Muscle of leg (tissue), 16 donors: ENCODE measurements at places on chromosomes 5 and 9.

DNA sequence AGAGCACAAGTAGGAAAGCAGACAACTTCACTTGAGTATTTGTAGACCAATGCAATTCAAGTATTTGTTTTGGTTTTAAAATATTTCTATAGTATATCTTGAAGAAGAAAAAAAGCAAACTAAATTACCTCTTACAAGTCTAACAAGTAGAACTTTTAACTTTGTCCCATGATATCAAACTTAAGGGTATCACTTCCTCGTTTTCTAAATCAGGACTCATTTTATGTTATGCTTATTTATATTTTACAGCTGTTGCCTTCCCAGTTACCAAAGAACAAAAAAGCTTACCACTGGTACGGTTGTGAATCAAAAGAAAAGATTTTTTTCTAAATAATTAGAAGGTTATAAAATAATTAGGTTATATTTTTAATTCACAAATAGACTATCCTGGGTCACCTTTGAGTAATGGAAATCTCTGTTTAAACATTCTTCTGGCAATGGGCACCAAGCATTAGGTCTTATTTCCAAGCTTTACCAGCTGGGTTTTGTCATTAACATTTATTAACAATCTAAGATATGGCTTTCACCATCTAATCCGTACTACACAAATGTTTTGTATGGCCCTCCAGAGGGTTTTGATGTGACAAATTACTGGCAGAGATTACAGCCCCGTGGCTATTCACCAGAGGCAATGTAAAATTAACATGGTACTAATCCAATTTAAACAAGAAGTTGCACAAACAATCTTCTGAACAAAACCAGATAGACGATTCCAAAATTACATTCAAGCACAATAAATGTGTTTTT is 63.6 kb downstream of the CEP120 start:
- peak; percentile 40 for DNase-seq

- DNase-seq: peak; percentile 60
These were observed 355 bp downstream of the TLE4 start for GRCh38 chr9:79572032-79572607.

DNA sequence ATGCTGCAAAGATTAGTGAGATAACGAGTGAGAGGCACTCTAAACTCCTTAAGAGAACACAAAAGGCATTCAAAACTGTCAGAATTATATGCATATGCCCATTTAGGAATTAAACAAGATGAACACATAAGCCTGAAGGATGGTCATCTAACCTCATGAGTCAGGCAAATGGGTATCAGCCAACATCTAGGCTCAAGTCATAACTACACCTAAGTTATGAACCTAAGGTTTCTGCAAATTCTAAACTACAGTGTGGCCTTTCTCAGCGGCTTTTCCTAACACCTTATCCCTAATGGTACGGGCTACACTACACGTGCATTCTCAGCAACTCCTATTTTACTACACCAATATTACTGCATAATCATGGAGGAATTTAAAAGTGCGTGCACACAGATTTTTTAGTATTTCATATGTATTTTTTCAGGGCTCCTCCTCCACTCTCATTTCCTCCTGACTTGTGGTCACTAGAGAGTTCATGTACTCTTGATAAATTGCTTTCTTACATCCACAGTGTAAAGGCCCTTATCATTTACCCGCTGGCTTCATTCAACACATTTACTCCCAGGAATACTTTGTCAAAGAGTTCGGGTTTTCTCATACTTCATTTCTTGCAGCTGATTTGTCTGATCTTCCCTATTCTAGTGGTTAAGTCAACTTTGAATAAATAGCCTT is 316.5 kb downstream of the BNC2 start:
- no peak for DNase-seq

DNA sequence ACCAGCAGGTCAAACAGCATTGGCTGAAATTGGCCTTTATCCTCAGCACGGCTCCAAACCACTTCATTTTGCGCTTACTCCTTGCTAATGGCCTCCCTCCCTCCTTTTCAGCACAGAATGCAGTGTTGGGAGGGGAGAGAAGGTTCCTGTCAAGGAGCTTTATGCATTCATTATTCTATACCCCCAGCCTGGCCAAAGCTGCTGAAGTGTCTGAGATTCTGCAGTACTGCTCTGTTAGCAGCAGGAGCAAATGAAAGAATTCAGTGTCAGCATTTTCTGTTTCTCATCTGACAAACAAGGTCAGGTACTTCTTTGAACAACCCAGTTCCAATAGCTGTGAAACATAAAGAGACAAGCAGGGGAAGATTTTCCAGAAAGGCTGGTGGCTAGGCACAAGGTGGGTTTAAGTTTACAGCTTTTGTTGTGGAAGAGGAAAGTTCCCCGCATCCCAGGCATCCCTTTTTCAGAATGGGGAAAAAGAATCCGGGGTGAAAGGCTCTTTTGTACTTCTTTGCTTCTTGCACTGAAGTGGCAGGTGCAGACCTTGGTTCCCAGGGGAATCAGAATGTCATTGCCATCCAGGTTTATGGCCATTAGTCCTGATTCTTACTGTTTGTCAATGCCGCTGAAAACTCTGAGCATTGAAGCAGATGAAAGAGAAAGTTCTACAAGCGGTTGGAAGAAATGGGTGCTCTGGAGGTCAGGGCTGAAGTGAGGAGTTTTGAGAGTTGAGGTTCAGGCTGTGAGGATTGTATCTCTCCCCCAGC is 109.3 kb upstream of the APC start:
- DNase-seq: no peak

GRCh38 chr5:80871541-80871961 is 88.6 kb upstream of the RASGRF2 start:
- no peak for DNase-seq

- peak; percentile 78 for DNase-seq
These were observed 12.3 kb downstream of the TLE4 start for GRCh38 chr9:79583952-79584654.

GRCh38 chr5:172971482-172971881 is 12.1 kb upstream of the ATP6V0E1 start:
- no peak for DNase-seq

DNA sequence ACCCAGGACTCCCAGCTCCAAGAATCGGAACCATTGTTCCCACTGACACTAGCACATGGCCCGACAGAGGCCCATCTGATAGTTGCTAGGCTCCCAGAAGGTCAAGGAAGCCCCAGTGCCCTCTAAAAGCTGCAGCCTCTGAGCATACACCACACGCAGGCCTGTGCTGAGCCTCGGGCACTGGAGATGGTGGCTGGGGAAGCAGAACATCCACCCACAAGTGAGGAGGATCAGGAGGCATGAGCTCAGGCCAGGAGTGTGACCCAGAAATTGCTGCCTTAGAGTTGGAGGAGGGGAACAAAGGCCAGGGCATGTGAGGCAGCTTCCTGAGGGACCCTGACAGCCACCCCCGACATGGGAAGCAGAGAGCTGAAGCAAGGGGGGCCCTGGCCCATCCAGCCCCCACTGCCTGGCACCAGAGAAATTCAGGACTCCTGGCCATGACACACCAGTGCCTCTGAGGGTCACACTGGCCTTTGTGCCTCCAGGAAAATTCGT is 21.4 kb downstream of the IPPK start:
- DNase-seq: no peak

GRCh38 chr5:103587185-103587748 is 24.7 kb upstream of the NUDT12 start:
- DNase-seq: peak; percentile 61

GRCh38 chr5:123350742-123351141 is 72.5 kb downstream of the CEP120 start:
- DNase-seq: no peak

GRCh38 chr5:150178262-150178661 is 11.6 kb upstream of the SLC6A7 start:
- DNase-seq: no peak

DNA sequence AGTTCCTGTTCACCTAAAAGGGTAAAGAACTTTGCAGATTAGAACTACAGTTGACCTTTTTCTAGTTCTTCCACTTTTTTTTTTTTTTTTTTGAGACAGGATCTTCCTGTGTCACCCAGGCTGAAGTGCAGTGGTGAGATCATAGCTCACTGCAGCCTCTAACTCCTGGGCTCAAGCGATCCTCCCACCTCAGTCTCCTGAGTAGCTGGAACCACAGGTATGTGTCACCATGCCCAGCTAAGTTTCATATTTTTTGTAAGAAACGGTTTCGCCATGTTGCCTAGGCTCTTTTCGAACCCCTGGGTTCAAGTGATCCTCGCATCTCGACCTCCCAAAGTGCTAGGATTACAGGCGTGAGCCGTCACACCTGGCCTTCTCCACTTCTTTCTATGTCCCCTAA is 39.7 kb upstream of the TNFAIP8 start:
- no peak for DNase-seq

DNA sequence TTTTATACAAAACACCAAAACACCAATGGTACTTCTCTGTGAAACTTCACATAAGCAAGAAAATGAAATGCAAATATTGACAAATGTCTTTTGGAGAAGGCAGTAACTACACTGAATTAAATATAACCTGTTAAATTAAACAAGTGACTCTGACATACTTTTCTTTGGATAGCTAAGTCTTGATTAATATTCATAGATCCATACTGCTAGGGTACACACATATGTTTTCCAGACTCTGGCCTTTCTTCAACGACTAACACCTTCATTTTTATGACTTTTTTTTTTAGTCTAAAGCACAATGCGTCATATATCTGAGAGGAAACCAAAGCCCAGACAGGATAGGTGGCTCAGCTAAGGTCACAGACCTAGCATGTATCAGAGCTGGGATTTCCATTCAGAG is 263.7 kb downstream of the TENT4A start:
- DNase-seq: no peak

GRCh38 chr5:108788142-108788541 is 40.4 kb downstream of the FER start:
- DNase-seq: peak; percentile 85

GRCh38 chr5:120614531-120615180 is 150.6 kb downstream of the PRR16 start:
- DNase-seq: peak; percentile 87

- peak; percentile 73 for DNase-seq
These were observed 186.7 kb downstream of the PARP8 start for GRCh38 chr5:50853151-50853550.

GRCh38 chr9:98256756-98257155 is 1.3 kb upstream of the TBC1D2 start:
- DNase-seq: peak; percentile 15

DNA sequence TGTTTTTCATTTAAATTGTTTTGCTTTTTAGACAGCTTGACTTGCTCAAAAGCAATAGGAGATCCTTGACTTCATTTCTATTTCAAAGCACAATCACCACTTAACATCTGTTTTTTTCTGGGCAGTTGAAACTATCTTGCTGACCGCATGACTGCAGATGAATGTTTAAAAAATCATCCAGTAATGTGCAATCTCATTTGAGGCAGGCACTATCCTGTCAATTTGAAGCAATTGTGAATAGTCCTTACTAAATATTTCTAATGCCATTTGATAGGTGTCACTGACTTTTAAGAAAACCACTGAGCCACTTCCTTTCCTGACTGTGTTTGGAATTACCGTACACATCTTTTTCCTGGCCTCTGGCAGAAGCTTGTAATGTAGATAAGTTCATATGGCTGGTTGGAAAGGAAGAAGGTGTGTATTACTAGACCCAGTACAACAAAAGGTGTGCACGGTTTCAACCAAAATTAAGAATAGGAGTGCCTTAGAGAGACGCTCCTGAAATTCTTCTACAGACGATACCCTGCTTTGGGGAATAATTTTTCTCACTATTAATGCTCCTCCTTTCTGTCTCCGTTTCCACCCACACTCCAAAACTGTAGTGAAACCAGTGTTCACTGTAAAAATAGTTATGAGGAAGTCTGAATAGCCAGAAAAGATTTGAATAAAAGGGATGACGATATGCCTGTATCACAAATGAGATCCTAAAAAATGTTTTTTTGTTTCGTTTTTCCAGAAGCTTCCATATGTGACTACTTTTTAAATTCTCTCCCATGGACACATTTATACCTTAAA is 136.7 kb upstream of the MOCS2 start:
- DNase-seq: peak; percentile 26

- DNase-seq: no peak
These were observed 159.3 kb downstream of the CHSY3 start for GRCh38 chr5:130063603-130064002.

- peak; percentile 39 for DNase-seq
These were observed 433.4 kb upstream of the BRINP1 start for GRCh38 chr9:119802621-119803020.

- no peak for DNase-seq
These were observed 19.5 kb upstream of the ARAP3 start for GRCh38 chr5:141701360-141702119.

DNA sequence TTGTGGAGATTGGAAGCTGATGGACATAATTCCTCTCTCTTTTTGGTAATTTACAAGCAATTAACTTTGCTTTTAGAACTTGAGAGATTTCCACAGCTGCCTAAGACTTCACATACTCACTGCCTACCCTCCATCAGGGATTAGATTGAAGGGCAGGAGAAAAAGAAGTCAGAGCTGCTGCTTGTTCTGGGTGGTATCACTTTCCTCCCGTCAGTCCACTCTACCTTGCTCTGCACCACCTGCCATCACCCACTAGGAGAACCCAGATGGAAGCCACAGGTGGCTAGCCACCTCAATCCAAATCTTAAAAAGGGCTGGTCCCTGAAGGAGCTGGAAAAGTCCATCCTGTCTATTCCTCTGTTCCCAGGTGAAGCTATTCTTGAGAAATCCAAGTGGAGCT is 10.5 kb downstream of the IRF1 start:
- DNase-seq: no peak

DNA sequence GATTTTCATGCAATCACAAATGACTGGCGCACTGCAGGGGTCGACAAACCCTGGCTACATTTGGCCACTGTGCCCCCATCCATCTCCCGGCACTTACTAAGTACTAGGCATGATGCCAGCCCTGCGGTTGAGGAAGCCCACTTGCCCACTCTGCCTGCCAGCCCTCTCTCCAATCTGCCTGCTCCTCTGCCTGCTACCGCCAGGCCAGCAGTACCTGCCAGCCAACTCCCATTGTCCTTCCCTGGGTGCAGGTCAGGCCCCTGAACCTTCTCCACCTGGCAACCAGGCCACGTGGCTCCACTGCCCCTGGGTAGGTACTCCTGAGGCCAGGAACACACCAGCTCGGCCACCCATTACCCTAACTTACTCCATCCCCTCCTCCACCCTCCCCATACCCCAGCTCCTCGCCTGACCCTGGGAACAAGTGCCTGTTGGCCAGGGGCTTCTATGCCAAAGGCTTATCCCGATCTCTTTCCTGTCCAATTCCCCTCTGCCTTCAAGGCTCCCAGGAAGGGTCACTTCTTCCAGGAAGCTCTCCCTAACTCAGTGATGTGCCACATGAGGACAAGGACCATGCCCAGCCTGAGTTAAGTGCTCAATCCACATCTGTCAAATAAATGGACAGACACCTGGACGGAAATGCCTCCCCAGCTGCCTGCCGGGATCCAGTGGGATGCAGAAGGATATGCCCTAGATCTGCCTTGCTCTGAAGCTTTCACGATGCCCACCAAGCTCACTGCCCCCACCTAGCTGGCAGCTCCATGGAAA is 6.6 kb downstream of the EEIG1 start:
- DNase-seq: peak; percentile 18

DNA sequence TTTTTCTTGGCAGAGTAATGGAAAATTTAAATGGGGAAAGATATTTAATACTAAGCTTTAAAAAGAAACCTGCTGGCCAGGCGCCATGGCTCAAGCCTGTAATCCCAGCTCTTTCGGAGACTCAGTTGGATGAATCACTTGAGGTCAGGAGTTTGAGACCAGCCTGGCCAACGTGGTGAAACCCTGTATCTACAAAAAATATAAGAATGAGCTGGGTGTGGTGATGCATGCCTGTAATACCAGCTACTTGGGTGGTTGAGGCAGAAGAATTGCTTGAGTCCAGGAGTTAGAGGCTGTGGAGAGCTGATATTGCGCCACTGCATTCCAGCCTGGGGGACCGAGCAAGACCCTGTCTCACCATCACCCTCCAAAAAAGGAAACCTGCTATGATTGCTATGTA is 32.8 kb downstream of the TUT7 start:
- no peak for DNase-seq
